Ovary (tissue), 10 donors: ENCODE measurements at places on chromosomes 4 and X. TPM values are rescaled to one million over a fixed set of nuclear protein-coding genes. Genes with fewer than 3 reads are reported as not detected.

Gene MGAT4D
- total RNA-seq, result not detected

Gene PAGE1
- total RNA-seq, result not detected

DNA sequence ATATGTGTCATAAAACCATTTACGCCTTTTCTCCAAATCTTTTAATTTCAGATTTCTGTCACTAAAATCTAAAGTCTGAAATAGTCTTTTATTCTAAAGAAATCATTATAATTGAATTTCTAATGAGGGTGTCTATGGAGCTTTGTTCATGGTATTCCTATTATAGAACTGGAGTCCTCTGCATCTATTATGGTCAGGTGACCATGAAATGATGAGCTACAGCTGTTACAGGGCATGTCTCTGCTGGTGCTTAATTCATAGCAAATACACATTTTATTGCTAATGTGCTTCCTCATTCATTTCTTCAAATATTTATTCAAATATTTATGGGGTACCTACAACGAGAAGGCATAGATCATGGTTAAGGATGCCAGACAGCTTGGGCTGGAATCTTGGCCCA lies 126.1 kb downstream of the NAA11 start:
- H3K4me1 ChIP-seq, result no peaks in the 10 kb centered on the region
- no peaks in the 10 kb centered on the region for H3K27me3 ChIP-seq
- H3K4me3 ChIP-seq, result no peak overlapping the region
- H3K36me3 ChIP-seq, result no peaks in the 10 kb centered on the region
- no peak overlapping the region for H3K27ac ChIP-seq
- DNase-seq, result no peak

- H3K4me3 ChIP-seq, result no peak overlapping the region
- H3K27me3 ChIP-seq, result no peaks in the 10 kb centered on the region
- H3K27ac ChIP-seq, result no peak overlapping the region
- no peaks in the 10 kb centered on the region for H3K36me3 ChIP-seq
- H3K4me1 ChIP-seq, result no peaks in the 10 kb centered on the region
Measured at GRCh38 chr4:109462802-109463201, 29.2 kb downstream of the SEC24B start.

GRCh38 chr4:3304831-3305609 lies 12.2 kb downstream of the RGS12 start:
- peaks cover 20% of the 10 kb centered on the region for H3K4me1 ChIP-seq
- no peak overlapping the region for H3K4me3 ChIP-seq
- H3K27ac ChIP-seq, result no peak overlapping the region
- DNase-seq, result peak; percentile 66

Gene IL21
- 0.31 TPM for total RNA-seq

GRCh38 chr4:17475481-17475880 lies 36.4 kb downstream of the QDPR start:
- no peaks in the 10 kb centered on the region for H3K4me1 ChIP-seq
- no peak overlapping the region for H3K27ac ChIP-seq
